Erythroblast (primary cell): ENCODE measurements at places on chromosomes 2 and 18.

DNA sequence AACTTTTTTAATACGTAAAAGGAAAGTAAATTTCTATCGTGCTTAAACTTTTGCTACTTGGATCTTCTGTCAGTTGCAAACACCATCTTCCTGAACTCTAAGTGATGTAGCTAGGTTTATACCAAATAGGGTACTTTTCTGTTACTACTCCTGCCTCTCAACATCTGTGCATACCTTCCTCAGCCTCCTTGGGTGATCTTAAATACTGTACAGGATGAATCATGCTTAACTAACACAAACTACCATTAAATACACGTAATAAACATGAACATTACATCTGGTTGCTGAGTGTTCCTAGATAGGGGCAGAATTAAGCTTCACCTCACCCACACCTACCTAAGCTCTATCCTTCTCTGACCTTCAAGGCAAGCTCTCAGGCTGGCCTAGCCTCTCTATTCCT is 398.0 kb downstream of the TXNL1 start:
- no peak for DNase-seq

- no peak for DNase-seq
Observed at GRCh38 chr2:128452536-128453530, 134.2 kb upstream of the HS6ST1 start.

- DNase-seq, result no peak
Observed at GRCh38 chr2:88760819-88761598, 69.5 kb downstream of the RPIA start.

- DNase-seq, result no peak
Observed at GRCh38 chr2:19775315-19775714, 126.5 kb downstream of the TTC32 start.

DNA sequence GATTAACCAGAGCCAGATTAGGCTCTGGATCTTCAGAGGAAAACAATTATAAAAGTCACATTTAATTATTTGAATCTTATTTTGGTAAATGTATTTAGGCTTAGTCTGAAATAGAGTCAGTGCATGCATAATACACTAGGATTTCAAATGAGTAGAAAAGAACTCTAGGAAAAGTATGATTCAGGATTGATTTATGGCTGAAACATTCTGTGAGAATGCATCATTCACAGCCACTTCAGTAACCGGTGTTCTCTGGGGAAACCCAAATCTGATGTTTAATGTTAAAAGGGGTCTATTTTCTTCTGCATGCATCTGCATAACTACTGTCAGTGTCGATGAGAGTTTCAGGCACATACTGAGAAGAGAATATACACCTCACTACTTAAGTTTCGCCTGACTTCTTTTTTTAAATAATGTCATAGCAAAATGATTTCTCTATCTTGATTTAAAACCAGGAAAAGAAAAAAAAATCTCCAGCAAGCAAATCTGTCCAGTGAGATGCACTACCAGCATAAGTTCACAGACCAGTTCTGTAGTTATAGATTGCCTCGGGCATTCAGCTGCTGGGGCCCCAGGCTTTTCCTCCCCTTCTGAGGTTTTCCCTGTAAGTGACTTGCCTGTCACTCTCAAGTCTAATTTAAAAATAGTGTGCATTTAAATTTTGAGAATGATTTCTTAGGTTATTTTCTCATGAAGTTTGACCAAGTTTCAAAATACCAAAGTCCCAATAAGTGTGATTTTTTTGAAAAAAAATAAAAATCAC is 501.5 kb downstream of the NR4A2 start:
- DNase-seq, result no peak

GRCh38 chr2:238790833-238791230 is 57.1 kb upstream of the TWIST2 start:
- no peak for DNase-seq

GRCh38 chr2:2482851-2483250 is 151.8 kb upstream of the MYT1L start:
- DNase-seq, result no peak

DNA sequence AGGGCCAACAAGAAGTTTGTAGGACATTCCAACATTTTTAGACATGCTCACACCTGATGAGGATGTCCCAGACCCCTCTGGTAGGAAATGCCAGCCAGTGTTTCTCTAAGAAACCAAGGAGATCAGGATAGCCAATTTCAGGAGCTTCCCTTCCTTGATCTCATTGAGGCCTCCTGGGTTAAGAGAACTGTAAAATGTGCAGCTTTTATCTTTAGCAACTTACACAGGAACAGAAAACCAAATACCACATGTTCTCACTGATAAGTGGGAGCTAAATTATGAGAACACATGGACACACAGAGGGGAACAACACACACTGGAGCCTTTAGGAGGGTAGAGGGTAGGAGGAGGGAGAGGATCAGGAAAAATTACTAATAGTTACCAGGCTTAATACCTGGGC is 99.6 kb upstream of the MAP2 start:
- DNase-seq, result peak; percentile 8
